Activated naive CD8-positive, alpha-beta T cell treated with anti-CD3 and anti-CD28 coated beads for 36 hours (primary cell): ENCODE measurements at places on chromosomes 2 and 18.

GRCh38 chr2:1482253-1482675 is 69.0 kb downstream of the TPO start:
- no peak for DNase-seq

GRCh38 chr2:163733301-163733938 is 2.4 kb downstream of the FIGN start:
- no peak for DNase-seq

DNA sequence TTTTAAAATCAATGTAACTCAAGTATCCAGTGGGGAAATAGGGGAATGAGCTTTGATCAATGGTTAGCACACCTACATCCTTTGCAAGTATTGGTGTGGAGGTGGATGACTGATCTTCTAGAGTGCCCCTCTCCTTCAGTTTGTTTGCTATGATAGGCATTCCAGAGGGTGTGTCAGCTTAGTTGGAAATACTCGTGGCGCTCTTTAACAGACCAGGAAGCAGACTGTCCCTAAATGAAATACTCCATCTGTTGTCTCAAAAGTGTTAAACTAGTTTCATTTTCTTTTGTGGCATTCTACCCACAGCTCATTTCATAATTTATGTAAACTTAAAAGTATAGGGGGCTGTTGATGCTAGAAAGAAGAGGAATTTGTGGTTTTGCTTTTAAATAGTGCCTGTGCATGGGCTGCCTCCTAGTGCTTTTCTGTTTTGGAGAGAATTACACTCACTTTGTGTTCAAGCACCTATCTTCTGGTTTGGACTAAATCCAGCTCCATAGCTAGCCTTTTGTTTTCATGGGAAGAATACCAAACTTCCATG is 66.2 kb downstream of the STAT1 start:
- no peak for DNase-seq

DNA sequence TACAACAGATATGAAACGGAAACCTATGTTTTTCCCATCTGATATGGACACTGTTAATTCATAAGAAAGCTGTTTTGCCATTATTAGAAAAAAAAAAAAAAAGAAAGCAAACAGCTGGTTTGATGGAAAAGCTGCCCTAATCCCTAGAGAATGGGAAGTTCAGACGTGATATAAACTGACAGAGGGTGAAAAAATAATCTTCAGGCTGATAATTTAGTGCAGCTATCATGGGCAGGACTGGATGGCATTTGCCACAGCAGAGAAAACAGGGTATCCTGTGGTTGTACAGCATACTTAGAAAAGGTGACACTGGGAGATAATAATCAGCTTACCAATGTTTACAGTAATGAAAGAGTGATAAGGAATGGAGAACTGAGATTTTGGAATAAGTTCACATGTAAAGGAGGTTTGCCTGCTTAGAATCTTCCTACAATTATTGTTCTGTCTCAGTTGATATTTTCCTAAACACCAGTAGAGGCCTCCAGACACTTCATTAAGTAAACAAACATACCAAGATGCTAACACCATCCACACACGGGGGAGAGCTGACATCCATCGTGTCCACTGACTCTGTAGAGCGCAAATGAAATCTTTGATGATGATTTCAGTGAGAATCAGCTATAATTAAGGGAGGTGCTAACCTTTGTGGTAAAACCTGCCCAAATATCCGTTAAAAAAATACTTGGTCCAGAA is 211.6 kb upstream of the MMADHC start:
- no peak for DNase-seq

DNA sequence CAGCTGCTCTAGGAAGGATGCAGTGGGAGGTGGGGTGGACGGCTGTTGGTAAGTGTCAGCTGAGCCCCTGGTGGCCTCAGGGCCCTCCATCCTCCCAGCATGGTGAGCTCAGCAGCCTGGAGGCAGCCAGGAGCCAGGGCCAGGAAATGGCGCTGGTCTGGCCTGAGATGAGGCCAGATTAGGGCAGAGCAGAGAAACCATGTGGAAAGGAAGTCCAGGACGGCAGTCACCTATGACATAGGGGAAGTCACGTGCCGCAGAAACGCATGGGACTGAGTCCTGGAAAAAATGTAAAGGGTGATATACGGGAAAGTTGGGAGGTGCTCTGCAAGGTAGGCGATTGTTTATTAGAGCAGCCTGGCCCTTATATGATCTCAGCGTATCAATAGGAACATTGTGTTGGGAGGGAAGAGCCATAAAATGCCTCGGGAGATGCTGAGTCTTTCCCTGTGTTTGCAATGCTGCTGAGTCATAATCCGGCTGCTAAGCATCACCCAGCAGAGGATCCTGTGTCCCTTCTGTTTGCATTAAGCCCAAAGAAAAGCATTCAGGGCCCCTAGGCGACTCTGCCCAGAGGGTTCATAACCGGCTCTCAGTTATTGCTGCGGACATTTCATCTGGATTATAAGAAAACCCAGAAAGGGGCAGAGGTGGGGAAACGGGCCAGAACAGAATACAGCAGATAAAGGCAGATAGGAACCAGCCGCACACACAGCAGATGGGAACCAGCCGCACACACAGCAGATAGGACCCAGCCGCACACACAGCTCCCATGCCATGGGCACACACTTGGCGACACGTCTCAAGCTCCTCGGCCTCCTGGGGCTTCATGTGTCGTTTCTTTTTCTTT is 30.3 kb upstream of the B3GNT7 start:
- DNase-seq, result no peak

DNA sequence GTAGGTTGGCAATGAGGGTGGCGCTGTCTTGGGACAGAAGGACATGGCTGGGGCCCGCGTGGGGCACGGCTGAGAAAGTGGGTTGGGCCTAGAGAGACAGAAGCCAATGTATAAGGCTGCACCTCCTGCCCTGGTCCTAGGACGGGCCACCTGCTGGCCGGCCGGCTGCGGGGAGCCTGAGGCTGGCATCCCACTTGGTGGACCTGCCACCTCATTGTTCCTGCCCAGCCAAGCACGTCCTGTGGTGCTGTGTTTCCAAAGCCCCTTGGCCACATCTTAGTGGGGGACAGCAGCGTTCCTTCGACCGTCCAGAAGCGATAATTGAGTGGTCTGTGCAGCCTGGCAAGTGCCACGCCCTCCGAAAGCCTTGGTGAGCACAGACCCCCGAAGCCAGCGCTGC is 223.9 kb downstream of the LDLRAD4 start:
- DNase-seq, result no peak

DNA sequence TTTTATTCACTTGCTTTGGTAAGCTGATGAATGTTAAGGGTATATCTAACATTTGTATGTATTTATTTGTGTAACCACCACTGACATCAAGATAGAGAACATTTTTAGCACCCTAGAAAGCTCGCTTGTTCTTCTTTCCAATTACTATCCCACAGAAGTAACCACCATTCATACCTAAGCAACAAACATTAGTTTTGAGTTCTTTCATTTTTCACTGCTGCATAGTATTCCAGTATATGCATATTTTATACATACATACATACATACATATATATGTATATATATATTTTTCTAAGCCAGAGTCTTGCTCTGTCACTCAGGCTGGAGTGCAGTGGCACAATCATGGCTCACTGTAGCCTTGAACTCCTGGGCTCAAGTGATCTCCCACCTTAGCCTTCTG is 11.1 kb upstream of the DYM start:
- no peak for DNase-seq

- DNase-seq, result no peak
Observed at GRCh38 chr18:76886112-76886511, 63.8 kb downstream of the ZNF236 start.

DNA sequence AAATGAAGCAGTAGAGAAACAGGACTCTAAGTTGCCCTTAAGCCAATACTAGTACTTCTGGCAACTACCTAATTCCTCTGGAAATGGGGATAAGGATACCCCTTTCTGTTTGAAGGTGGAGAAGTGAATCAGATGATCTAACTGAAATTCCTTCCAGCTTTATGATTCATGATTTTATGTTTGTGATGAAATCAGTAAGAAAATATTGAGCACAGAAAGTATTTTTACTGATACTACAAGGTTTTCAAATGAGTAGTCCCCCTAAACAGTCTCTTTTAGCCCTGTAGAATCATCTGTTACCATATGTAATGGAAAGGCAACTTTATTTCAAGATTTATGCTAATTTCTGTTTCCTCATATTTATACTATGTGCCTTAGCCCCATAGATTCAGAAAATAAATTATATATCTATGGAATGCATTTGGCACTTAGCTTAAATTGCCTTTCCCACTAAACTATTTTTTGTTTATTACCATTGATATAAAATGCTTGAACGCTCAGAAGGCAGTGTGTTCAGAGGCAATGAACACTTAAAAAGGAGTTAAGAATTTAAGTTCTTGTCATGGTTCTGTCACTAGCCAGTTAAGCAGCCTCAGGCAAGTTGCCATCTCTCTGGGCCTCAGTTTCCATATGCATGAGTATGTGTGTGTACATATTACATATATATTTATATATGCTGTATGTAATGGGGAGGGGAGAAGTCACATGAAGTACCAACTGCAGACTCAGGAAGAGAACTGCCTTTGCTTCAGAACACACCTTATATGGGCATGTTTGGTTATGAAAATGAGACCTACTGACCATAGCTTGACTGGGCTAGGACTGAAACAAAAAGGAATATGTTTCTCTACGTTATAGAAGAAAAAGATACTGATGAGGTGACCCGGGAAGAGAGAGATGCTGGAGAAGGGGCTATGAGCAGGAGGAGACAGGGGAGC is 97.7 kb downstream of the CDC42EP3 start:
- no peak for DNase-seq

DNA sequence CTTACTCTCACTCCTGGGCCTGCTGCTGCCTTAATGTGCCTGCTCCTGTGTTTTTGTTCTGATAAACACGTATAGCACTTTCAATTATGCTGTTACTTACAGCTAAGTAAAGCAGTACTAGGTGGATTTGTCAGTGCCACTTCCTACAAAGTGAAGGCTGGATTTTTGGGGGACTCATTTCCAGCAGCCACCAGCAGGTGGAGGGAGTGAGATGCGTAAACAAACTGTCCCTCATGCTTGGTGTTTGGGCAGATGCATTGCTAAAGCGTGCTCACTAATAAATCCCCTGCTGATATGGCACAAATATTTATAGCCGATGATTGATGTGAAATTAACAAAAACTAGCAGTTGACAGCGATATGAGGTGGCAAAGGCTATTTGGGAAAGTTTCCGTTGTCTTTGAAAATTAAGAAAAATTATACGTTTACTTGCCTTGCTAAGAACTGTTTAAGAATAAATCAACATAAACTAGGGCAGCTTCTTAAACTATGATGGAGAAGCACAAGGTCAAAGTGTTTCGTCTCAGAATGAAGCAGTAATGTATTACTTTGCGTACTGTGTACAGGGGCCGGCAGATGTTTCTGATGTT is 101.7 kb downstream of the AGAP1 start:
- DNase-seq, result peak; percentile 28

DNA sequence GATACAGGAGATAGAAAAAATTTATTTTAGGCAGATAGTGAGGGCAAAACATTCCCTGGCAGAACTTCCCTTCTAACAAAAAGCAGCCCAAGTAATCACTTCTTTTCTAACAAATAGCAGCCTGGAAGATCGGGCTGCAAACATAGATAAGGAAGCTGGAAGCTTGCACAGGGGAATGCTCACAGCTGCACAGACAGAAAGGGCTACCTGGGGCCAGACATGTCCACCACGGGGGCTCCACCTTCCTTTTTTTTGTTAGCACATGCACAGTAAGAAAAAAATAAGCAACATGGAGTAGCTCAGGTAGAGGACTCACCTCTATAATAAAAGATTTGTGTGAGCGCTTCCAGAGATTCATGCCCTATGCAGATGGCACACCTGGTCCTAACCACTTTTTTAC is 420.5 kb downstream of the PTH2R start:
- DNase-seq, result no peak

DNA sequence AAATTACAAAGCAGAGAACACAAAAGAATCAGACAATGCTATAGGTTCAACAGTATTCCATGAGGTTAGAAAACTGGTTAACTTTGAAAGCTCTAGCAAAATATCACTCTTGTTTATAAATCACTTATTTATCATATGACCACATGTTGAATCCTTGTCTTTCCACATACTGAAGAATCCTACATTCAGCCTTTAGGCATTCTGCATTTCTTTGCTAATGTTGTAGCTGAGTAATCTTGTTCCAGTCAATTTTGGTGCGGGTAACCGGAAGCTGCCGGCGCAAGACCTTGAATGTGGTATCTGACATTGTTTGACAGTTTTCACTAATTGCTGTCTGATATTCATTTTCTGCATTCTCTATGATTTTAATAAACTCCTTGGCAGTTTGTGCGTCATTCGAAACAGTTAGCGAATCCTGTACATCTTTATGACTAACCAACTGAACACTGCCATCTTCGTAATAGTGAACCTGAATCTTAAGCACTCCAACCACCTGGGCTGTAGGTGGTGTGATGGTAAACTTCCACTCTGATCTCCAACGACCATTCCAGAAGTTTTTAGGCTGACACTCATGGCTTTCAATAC is 154.1 kb downstream of the BAZ2B start:
- DNase-seq, result no peak

DNA sequence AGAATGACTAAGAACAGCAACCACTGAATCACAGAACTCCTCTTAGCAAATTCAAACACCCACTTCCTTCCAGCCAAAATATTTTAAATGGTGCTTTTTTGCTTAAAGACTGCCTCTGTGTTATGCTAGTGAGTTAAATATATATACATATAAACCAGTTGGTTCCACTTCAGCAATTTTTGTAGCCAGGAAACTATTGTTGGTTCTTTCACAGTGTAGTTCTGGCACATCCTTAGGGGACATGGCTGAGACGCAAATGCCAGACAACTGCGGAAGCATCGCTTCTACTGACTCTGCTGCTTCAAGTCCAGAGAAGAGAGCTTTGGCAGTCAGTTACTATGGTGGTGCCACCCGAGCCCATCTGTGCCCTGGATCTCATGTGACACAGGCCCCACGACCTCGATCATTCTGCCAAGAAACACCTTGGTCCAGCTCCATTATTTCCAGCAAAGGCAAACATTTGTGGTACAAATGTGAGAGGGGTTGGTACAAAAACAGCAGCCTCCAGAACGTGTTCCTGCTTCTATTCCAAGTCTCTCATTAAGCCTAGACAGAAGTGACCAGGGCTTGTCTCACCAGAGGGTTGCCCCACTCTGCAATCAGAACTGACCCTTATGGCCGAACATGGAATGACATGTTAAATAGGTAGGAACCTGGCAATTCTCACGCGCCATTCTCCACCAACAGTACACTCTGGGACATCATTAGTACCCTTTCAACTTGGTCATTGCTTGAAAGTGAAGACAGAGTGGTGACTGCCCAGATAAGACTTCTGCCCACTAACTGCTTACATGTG is 117.8 kb upstream of the NRP2 start:
- DNase-seq, result no peak

DNA sequence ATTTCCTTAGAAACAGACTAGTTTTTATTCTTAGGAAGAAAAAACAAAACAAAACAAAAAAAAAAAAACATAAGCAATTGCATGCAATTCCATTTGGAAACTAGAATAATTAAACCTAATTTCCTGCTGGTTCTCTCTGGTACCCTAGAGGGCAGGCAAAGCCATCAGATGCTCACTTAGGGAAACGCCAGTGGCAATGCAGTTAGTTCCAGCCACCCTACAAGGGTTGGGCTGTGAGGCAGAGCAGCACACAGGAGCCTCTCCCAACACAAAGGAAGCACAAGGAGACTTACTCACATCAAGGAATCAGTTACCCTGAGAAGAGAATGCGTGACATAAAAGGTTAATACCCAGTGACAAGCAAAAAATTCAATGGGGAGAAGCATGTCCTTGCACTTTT is 28.8 kb downstream of the CCDC93 start:
- DNase-seq, result no peak

- DNase-seq, result no peak
Observed at GRCh38 chr18:6328621-6329010, 86.1 kb downstream of the L3MBTL4 start.

GRCh38 chr2:20415511-20415918 is 31.4 kb upstream of the RHOB start:
- DNase-seq, result no peak
